ENCODE measurements at places on chromosomes 12 and 14.
A peak's percentile ranks its signal among the peaks of the same experiment; 100 is the strongest.

DNA sequence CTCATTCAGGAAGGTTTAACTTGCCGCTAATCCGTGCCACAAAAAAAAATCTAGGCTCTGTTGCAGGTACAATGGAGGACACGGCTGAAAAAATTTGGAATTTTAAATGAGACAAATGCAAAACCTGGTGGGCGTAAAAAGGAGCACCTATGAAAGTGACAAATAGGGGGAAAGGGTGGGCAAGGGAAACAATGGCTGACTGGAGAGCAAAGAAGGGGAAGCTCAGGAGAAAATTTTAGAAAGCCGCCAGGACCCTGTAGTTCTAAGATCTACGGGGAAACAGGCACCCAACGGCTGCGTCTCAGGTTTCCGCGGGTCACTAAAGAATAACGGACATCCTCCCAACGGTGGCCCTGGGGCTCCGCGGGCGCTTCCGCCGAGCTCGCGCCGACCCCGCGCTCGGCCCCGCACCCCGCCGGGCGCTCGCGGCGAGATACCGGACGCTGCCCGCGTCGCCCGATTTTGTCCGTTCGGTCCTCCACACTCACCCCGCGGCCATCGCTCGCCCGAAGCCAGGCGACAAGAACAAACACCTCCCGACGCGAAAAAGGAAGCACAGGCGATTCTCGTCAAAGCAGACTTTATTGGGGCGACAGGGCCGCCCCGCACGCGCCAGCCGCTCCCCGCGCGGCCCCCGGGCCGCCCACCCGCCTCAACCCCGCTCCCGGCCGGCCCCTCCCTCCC is 1.1 kb upstream of the YY1 start:
- DNase-seq = peak; percentile 45

GRCh38 chr12:48866052-48866711 is 512 bp upstream of the RND1 start:
- no peak for DNase-seq

DNA sequence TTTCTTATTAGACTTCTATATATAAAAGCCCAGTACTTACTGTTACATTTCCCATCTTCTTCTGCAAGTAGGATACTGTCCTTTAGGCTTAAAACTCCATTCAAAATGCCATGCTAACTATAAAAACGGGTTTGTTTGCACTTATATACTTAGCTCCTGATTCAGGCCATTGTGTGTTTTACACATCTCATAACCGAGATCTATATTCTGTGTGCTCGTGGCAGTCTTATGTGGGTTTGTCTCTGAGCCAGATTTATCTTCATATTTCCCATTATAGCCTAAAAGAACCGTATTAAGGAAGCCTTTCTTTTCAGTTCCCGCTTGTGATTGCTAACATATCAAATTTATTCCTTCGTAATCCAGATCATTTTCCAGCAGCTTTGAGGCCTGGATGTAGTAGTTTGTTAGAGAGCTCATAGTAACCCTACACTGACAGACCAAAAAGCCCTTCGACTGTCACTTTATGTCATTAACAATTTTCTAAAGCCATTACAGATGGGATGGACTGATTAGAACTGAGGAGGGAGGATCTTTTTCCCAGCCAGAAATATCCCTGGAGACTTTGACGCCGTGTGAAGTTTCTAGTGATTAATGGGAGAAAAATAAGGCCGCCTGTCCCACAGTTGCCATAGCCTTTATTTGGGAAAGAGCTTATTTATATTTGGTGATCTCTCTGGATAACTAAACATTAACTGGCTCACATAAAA is 508.5 kb downstream of the FOXG1 start:
- no peak for DNase-seq

GRCh38 chr12:15700595-15700994 is 88.6 kb downstream of the EPS8 start:
- peak; percentile 80 for DNase-seq

- DNase-seq = no peak
Observed at GRCh38 chr12:47828008-47828975, 8.6 kb upstream of the HDAC7 start.

GRCh38 chr12:127145241-127145928 is 1121.6 kb upstream of the TMEM132C start:
- DNase-seq = no peak

DNA sequence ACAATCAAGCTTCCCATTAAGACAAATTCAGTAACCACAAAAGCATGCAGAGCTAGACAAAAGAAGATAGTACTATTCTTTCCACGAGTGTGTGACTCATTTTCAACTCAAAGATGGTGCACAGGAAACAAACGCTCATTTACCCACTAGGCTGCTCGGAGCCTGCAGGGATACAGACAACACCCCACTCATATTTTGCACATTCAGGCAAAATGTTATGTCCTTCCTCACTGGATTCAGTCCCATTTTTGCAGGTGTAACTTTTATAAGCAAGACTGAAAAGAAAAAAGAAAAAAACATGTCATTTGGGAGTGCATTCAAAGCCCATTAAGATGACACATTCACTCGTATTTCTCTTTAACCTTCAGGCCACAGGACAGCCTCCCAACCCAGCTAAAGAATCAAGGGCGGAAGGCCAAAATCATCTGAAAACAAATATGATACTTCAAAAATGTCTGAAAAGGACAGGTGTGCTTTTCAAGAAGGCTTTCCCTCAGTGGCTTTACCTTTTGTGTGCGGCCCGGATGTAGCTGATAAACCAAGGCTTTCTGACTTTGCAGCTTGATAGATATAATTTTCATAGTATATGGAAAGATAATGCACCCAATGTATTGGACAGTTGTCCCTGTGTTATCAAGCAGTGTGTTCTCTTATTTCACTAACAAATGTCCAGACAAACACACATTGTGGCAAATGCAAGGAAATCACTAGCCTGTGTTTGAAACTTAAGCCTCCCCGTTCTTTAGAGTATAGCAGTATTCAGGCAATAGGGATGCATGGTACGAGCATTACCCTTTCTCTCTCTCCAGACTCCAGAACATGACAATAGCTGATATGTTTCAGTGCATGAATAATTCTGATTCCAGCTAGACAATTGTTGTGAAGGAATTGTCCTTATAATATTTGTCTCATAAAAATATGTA is 147.8 kb upstream of the KRR1 start:
- DNase-seq = peak; percentile 85

- DNase-seq = no peak
Observed at GRCh38 chr12:96890331-96890730, 16.7 kb upstream of the NEDD1 start.

GRCh38 chr12:14962797-14963196 is 1.4 kb upstream of the ARHGDIB start:
- no peak for DNase-seq

GRCh38 chr12:42683933-42684801 is 94.6 kb upstream of the PRICKLE1 start:
- peak; percentile 86 for DNase-seq

DNA sequence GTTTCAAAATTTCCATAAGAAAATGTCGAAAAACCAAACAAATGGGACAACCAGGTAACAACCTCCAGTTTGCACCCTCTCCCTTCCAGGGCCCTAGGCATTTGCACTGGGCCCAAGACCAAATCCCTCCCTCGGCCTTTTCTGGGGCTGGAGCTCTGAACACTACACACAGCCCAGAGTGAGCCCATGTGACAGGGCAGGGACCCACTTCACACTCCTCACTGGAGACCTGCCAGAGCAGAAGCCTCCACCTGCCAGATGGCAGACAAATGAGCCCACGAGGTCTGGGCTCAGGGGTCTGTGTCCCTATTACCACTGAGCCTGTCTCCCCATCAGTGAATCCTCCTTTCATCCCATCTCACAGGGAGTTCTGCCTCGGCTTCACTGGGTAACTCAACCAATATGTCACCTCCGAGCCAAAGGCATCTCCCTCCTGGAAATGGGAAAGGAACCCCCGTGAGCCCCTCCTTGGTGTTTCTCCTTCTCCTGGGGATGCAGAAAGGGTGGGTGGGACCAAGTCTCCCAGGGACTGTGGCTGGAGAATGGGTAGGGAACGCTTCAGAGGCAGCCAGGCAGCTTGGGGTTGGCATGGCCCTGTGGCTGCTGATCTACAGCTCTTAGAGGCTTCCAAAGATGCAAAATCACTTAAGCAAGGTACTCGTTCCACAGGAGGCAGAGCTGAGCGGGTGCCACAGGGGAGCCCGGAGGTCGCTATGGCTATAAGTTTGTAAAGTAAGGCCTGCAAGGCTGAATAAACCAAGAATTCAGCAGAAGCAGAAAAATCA is 10.6 kb downstream of the VWF start:
- DNase-seq = no peak

DNA sequence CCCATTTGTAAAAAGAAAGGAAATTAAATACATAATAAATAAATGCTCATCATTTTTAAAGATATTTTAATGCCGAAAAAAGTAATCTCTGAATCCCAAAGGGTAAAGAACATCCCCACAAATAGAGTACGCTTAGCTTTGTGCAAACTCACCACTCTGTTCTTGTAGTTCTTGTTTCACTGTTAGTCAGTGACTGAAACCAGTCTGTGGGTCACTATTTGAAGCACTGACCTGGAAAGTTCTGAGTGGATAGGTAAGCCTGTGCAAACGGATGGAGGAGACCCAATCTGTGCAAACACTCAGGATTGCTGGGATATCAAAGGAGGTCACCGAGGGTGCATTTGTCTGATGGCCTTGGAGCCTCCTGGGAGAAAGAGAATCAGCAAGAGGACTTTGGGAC is 68.1 kb upstream of the TSPAN11 start:
- no peak for DNase-seq

GRCh38 chr12:7512553-7512952 is 9.0 kb upstream of the CD163 start:
- peak; percentile 20 for DNase-seq

DNA sequence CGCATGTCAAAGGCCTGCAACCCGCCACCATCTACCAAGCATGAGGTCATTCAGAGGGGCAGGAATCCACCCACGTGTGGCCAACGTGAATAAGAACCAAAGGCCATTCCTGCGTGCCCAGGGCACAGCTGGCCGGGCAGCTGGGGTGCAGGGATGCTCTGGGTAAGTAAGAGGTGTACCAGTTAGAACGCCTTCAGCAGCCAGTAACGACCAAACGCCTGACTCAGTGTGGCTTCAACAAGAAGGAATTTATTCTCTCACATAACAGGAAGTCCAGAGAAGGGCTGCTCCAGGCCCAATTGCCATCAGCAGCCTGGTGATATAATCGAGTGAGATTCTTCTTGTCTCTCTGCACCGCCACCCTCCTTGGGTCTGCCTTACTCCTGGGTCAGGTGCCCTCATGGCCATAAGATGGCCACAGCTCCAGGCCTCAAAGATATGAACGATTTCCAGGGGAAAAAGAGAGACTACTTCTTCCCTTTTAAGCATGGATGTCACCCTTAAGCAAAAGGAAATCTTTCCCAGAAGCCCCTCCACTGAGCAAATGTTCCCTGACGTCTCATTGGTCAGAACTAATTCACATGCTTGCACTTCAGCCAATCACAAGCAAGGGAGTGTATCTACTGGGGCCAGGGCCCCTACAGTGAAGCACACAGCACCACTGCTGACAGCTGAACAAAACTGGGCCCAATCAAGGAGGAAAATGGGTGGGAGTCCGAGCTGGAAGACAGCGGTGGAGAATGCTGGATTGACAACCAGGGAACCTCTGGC is 7.3 kb downstream of the TTC7B start:
- peak; percentile 26 for DNase-seq

DNA sequence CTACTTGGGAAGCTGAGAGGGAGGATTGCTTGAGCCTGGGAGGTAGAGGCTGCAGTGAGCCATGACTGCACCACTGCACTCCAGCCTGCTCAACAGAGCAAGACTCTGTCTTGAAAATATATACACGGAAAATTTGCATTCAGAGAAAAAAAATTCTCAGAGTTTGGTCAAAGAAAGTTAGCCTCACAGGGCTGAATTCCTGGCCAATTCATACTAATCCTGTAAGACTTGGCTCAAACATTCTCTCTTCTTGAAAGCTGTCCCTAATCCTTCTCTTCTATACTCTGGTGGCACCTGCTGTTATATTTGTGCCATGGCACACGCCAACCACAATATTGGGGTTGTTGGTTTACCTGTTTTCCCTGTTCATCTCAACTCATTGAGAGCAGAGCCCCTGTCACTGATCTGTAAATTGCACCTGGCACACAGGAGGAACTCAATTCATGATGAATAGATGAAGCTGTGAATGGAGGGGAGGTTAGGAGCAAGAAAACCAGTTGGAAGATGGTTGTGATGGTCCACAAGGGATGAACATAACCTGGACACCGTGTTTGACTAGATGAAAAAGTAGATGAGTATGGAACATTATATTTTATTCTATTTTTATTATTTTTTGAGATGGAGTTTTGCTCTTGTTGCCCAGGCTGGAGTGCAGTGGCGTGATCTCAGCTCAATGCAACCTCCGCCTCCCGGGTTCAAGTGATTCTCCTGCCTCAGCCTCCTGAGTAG is 36.8 kb upstream of the SPTSSA start:
- peak; percentile 64 for DNase-seq

DNA sequence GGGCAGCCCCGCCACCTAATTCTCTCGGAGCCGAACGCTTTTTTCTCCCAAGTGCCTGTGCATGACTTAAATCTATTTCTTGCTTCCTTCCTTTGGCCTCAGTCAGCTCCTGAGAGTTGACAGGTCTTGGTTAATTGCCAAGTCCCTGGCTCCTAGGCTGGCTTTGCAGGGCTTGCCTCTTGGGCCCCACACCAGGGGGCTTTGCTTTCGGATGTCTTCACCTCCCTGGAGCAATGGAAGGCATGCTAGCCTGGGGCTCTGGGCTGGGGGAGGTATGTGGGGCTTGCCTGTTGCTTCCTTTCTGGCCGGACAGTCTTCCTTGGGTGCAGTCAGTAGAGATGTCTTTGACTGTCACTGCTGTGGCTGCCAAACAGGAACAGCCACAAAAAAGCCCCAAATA is 2.2 kb upstream of the KRT80 start:
- DNase-seq = no peak

DNA sequence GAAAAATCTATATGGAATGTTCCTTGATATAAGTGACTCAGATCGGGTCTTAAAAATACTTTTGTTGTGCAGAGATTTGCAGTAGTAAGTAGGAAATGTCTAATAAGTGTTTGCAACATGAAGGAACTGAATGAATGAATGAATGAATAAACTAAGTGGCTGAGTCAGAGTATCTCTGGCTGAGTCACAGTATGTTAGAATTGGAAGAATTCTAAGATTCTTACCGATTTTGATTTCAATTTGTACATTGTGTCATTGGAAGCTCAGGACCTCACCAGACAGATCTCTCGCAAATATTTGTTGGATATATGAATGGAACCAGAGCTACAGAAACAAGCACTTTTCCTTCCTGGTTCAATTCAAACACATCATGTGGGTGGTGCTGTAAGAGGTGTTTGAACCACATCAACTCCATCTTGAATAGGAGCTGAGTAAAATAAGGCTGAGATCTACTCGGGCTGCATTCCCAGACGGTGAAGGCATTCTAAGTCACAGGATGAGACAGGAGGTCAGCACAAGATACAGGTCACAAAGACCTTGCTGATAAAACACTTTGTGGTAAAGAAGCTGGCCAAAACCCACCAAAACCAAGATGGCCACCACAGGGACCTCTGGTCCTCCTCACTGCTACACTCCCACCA is 123.9 kb upstream of the FOXN3 start:
- DNase-seq = peak; percentile 66

GRCh38 chr14:95533391-95533821 is 1.4 kb upstream of the GLRX5 start:
- DNase-seq = peak; percentile 27

- DNase-seq = no peak
Observed at GRCh38 chr12:126862500-126862899, 1404.5 kb upstream of the TMEM132C start.

Data from epithelial cell of esophagus (primary cell).